Muscle of back (tissue), 13 donors: ENCODE measurements at places on chromosomes 6 and 20. TPM values are rescaled to one million over a fixed set of nuclear protein-coding genes. Genes with fewer than 3 reads are reported as not detected.

- no peak for DNase-seq
Observed at GRCh38 chr6:132819405-132820161, 5.2 kb downstream of the RPS12 start.

DNA sequence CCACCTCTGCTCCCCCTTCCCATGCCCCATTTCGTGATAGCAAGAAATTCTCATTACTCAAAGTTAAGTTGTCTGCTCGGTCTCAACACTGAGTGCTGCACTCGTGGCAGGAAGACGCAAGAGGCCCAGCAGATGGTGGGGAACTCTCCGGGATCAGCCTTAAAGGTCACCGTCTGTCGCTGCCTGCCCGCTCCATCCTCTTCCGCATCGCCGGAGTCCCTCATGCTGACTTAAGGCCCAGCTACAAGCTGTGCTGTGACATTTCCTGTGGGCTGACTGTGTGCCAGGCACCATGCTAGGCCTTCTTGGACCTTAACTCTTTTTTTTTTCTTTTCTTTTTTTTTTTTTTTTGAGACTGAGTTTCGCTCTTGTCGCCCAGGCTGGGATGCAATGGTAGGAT, 17.8 kb downstream of the GRM4 start:
- no peak for DNase-seq

GRCh38 chr6:43478008-43478372, 620 bp downstream of the TJAP1 start:
- DNase-seq = peak; percentile 37

DNA sequence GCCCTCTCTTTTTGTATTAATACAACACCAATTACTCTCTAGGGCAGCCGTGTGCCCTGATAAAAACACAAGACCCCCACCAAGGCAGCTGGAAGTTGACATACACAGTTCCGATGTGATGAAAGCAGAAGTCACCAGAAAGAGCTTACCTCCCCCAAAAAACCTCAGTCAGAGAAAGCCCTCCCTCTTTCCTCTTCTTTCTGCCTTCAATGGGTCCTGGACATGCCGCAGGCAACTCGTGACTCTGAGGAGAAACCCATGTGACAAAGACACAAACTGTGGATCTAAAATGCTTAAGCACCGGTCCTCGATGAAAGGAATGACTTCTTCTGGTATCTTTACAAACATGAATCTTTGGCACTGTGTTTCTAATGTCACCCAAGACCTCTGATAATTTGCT, 117.7 kb upstream of the CCDC28A start:
- DNase-seq = no peak

- DNase-seq = no peak
Observed at GRCh38 chr20:63095718-63096654, 89.2 kb upstream of the BHLHE23 start.

The PPIL6 gene
- 7.5 TPM for polyA plus RNA-seq

The GNAS-AS1 gene
- polyA plus RNA-seq = 3.4 TPM
